ENCODE measurements at places on chromosomes 13 and 19. TPM values are rescaled to one million over a fixed set of nuclear protein-coding genes. Genes with fewer than 3 reads are reported as not detected.

The SCAMP4 gene
- 11.8 TPM for polyA plus RNA-seq

The OR10H1 gene
- polyA plus RNA-seq = not detected

The DPP9 gene
- 17.1 TPM for polyA plus RNA-seq

The ZNF432 gene
- polyA plus RNA-seq = 3.9 TPM

The TMEM59L gene
- 5.8 TPM for polyA plus RNA-seq

The AMH gene
- 16.0 TPM for polyA plus RNA-seq

DNA sequence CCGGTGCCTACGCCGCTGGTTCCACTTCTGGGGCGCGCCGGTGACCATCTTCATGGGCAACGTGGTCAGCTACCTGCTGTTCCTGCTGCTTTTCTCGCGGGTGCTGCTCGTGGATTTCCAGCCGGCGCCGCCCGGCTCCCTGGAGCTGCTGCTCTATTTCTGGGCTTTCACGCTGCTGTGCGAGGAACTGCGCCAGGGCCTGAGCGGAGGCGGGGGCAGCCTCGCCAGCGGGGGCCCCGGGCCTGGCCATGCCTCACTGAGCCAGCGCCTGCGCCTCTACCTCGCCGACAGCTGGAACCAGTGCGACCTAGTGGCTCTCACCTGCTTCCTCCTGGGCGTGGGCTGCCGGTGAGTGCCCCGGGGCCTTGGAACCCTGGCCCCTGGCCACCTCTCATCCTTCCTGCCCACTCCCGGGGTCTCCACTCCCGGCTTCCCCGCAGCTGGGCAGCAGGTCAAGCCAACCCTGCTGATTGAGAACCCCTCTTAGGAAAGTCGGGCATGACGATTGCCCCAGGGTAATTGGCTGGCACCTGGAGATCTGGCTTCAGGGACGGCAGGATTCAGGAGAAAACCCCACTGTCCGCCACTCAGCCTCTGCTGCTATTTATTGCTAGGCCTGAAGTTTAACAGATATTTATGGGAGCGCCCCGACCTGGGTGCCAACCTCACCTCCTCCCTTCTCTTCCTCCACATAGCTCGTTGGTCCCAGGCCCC lies 39.1 kb downstream of the TRPM4 start:
- no peaks in the 10 kb centered on the region for H3K4me1 ChIP-seq
- no peak for DNase-seq
- H3K27me3 ChIP-seq = no peaks in the 10 kb centered on the region
- no peak overlapping the region for H3K4me3 ChIP-seq
- peaks cover 3% of the 10 kb centered on the region for H3K36me3 ChIP-seq

DNA sequence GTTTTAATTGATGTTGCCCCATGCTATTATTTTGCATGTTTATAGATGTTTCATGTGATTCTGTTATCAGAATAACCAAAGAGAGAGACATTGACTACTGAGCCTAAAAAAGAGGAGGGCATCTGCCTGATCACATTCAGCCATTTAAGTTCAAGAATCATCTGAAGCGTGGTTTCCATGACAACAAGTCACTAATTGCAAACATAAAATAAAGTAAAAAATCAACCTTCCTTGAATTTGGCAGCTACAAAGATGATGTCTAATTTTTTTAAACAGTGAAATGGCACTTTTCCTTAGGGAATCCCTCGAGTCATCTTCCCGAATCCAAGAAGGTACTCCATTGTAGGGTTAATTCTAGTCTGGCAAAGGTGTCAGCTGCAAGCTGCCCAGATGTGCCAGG lies 884.2 kb downstream of the DIAPH3 start:
- no peak overlapping the region for H3K27ac ChIP-seq
- no peaks in the 10 kb centered on the region for H3K4me1 ChIP-seq
- H3K27me3 ChIP-seq = no peaks in the 10 kb centered on the region
- no peak overlapping the region for H3K4me3 ChIP-seq

DNA sequence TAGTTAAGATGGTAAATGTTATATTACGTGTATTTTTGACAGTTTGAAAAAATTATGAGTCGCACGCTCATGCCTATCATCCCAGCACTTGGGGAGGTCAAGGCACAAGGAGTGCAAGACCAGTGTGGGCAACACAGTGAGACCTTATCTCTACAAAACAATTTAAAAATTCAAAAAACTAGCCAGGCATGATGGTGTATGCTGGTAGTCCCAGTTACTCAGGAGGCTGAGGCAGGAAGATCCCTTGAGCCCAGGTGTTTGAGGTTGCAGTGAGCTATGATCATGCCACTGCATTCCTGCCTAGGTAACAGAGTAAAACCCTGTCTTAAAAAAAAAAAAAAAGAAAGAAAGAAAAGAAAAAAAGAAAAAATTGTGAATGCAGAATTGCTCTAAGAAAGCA lies 58.0 kb downstream of the TBC1D4 start:
- no peaks in the 10 kb centered on the region for H3K27me3 ChIP-seq
- H3K27ac ChIP-seq = no peak overlapping the region
- H3K36me3 ChIP-seq = no peaks in the 10 kb centered on the region
- no peak overlapping the region for H3K4me3 ChIP-seq
- no peak for DNase-seq
- no peaks in the 10 kb centered on the region for H3K4me1 ChIP-seq

GRCh38 chr13:114099191-114099590 lies 33.2 kb downstream of the RASA3 start:
- H3K36me3 ChIP-seq = peaks cover 4% of the 10 kb centered on the region
- DNase-seq = peak; percentile 91
- H3K27ac ChIP-seq = peak overlapping the region; percentile 89
- H3K4me1 ChIP-seq = no peaks in the 10 kb centered on the region
- H3K4me3 ChIP-seq = no peak overlapping the region

DNA sequence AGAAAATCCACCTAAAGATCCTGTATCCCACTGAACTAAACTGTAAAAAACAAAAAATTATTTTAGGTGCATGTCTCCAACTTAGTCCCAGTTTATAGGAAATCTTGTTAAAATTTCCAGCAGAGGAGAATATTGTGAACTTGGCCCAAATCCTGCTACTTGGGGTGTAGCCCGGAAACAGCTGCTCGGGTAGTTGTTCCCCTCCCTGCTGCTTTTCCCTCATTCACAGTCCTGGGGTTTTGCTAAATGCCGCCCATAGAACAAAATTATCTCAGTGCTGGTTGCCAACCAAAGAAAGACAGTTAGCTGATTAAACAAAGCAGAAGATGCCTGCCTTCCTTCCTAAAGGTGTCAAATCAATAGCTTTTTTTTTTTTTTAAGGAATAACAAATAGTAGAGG lies 330.5 kb upstream of the KLF12 start:
- no peaks in the 10 kb centered on the region for H3K36me3 ChIP-seq
- no peak for DNase-seq

DNA sequence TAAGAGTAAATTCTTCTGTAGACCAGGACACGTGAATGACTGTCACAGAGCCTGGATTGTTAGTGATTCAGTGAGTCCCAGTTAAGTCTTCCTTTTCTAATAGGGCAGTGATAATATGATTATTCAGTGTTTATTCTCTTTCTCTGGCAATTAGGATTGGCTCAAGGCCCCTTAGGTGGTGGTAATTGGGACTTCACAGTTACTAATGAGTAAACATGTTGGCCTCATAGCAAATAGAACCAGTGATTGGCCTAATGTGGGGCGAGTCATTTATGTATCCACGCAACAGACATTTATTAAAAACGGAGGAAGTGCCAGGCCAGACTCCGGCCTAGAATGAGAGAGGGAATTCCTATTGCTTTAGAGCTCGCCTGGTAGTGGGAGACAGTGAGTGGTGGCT lies 72.4 kb downstream of the SHISA2 start:
- H3K4me3 ChIP-seq = no peak overlapping the region
- DNase-seq = no peak
- no peak overlapping the region for H3K27ac ChIP-seq
- no peaks in the 10 kb centered on the region for H3K36me3 ChIP-seq
- H3K27me3 ChIP-seq = no peaks in the 10 kb centered on the region

- no peak overlapping the region for H3K27ac ChIP-seq
- no peaks in the 10 kb centered on the region for H3K36me3 ChIP-seq
- no peaks in the 10 kb centered on the region for H3K4me1 ChIP-seq
- no peak overlapping the region for H3K4me3 ChIP-seq
These were observed 21.2 kb upstream of the CEACAM6 start for GRCh38 chr19:41734156-41734555.

DNA sequence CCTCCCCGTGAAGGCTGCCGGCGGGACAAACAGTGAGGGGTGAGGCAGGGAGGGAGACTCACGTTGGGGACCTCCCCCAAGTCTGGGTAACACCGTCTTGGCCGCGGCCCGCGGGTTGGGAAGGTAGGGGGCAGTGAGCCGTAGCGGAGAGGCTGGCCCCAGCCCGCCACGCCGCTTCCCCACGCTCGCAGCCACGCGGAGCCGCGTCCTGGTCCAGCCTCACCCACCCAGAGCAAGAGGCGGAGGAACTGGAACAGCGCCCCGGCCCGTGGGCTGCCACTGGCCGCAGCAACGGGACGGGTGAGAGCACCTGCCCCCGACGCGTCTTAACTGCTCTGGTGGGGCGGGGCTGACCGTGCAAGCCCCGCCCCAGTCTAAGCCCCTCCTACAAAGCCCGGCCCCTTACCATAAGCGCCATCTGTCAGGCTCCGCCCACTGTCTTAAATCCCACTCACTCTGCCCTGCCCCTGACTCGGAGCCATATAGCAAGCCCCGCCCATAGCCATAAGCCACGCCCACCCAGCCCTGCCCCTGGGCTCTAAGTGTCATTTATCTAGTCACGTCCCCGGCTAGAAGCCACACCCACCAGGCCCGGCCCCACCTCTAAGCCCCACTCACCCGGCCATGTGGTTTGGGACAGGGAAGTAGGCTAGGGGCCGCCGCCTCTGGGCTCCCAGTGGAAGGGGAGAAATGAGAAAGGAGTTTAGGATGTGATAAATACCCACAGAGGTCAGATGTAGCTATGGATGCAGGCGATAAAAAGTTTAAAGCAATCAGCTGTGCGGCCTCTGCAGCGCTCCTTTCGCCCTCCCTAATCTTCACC lies 2.1 kb upstream of the CCL25 start:
- H3K27me3 ChIP-seq = no peaks in the 10 kb centered on the region
- H3K4me3 ChIP-seq = no peak overlapping the region
- H3K27ac ChIP-seq = no peak overlapping the region

- no peak for DNase-seq
- H3K4me1 ChIP-seq = no peaks in the 10 kb centered on the region
- H3K27me3 ChIP-seq = no peaks in the 10 kb centered on the region
- H3K4me3 ChIP-seq = no peak overlapping the region
These were observed 14.0 kb downstream of the ZNF114 start for GRCh38 chr19:48283908-48284307.

GRCh38 chr19:6115992-6116391 lies 5.7 kb upstream of the RFX2 start:
- H3K4me3 ChIP-seq = no peak overlapping the region
- no peaks in the 10 kb centered on the region for H3K36me3 ChIP-seq
- no peak overlapping the region for H3K27ac ChIP-seq
- H3K27me3 ChIP-seq = no peaks in the 10 kb centered on the region

DNA sequence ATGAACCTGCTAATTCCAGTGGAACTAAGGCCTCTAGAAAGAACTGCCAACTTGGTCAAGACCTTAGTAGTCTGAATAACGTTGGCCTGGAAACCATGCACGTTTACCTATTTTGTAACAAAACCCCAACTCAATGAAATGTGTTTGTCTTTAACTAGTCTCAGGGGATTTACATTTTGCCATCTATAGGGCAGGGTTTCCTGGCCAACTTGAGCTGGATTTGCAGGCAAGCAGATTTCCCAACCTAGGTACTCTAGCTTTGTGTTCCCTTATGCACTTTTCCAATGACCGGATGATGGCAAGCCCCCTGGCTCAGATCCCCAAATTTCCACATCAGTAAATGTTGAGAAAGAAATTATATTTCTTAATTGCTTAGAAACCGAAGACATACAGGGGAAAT lies 114.5 kb downstream of the IRS2 start:
- no peak overlapping the region for H3K4me3 ChIP-seq
- no peak overlapping the region for H3K27ac ChIP-seq
- no peaks in the 10 kb centered on the region for H3K4me1 ChIP-seq
- no peak for DNase-seq

DNA sequence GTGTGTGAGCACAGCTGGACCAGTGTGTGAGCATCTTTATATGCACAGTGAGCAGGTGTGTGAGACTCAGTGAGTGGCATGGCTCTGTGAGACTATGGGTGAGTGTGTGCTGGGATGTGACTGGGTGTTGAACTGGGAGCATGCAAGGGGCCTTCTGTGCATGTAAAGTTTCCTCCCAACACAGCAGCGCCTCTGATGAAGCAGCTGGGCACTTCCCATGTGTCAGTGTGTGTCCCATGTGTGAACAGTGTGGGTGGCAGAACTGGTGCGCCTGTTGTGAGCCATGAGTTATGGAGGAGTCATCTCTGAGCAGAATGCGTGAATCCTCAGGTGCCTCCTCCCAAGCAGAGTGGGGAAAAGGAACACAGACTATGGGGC lies 24.1 kb downstream of the LGALS16 start:
- no peaks in the 10 kb centered on the region for H3K27me3 ChIP-seq
- H3K4me1 ChIP-seq = no peaks in the 10 kb centered on the region
- DNase-seq = no peak
- no peak overlapping the region for H3K4me3 ChIP-seq
- H3K27ac ChIP-seq = no peak overlapping the region

DNA sequence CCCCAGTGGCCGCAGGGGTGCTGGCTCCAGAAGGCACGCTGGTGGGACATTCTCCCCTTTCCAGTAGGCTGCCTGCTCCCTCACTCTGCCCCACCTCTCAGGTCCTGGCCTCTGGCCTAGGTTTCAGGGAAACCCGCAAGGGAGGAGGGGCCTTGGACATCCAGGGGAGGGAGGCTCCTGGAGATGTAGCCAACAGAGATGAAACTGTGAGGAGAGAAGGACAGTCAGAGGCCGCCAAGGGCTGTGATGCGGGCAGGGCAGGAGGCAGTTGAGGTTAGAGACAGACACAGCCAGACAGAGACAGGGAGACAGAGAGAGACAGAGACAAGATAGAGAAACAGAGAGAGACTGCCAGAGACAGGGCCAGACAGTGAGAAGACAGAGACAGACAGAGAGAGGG lies 127.7 kb downstream of the UQCRFS1 start:
- peaks cover 30% of the 10 kb centered on the region for H3K27me3 ChIP-seq
- H3K27ac ChIP-seq = no peak overlapping the region
- no peak for DNase-seq
- no peaks in the 10 kb centered on the region for H3K4me1 ChIP-seq

DNA sequence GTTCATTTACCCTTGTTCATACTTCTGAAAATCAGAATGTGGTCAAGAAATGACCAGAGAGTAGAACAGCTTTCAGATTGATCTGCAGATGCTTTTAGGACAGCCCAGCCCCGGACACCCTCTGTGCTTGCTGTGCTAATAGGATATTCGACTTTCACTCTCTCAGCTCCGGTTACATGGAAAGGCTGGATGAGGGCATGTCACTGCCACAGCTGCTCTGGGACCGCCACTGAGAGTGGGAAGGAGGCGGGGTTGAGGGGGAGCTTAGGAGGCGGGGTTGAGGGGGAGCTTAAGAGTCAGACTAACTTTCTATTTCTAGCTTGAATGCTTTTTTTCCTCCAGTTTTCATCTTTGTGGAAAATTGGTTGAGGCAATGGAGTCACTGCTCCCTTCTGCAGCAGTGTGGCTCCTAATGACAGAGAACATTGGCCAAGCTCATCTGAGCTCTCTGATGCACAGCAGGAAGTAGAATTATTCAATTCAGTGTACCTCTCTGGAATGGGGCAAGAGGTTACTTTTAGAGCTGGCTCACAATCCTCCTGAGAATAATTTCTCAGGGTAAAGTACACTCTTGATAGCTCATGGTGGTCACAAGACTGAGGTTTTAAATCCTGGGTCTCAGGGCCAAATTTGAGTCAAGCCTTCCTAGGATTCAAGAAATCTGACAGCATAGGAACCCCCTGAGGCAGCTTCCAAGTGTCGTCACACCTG lies 74.6 kb upstream of the NPAS1 start:
- peaks cover 2% of the 10 kb centered on the region for H3K36me3 ChIP-seq
- no peak overlapping the region for H3K27ac ChIP-seq
- H3K4me1 ChIP-seq = peaks cover 6% of the 10 kb centered on the region

GRCh38 chr19:34639491-34640085 lies 37.4 kb downstream of the SCGB2B2 start:
- no peak overlapping the region for H3K4me3 ChIP-seq
- no peak overlapping the region for H3K27ac ChIP-seq
- H3K4me1 ChIP-seq = no peaks in the 10 kb centered on the region
- H3K36me3 ChIP-seq = no peaks in the 10 kb centered on the region
